ENCODE measurements at places on chromosomes 1 and 21.

DNA sequence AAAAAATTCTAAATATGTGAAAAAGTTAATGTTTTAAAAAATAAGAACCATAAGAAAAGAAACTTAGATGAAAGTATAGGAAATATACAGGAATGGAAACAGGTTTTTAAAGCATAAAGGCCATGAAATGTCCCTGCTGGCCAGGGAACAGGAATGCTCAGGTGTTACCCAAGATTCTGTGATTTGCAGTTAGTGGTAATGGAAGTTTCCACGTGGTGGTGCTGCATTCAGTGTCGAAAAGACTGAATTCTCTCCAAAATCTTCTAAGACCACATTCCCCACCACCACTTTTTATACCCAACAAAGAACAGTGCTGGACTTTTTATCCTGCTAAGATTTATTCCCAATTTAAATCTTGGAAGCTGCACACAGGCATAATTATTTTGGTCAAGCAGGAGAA, 126.2 kb downstream of the PRRX1 start:
- DNase-seq = no peak

DNA sequence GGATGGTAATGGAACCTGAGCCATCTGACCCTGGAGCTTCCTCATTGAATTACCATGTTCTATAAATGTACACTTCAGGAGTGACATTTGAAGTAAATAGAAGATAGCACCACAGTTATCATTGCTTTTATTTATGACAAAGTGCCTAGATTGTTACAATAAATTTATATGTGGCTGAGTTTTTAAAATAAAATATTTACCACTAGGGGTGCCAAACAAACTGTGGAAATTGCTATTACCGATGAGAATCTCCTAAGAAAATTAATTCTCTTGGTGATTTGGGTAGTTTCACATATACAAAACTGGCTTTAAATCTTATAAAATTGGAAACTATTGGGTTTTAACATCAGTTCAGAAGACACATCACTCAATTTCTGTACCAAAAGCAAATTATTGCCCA, 1.4 kb upstream of the TNR start:
- no peak for DNase-seq

GRCh38 chr21:40049031-40049930, 182.0 kb downstream of the PCP4 start:
- no peak for DNase-seq

GRCh38 chr1:118963456-118964430, 24.4 kb downstream of the TBX15 start:
- no peak for DNase-seq

GRCh38 chr1:222370913-222371675, 176.8 kb downstream of the HHIPL2 start:
- no peak for DNase-seq

DNA sequence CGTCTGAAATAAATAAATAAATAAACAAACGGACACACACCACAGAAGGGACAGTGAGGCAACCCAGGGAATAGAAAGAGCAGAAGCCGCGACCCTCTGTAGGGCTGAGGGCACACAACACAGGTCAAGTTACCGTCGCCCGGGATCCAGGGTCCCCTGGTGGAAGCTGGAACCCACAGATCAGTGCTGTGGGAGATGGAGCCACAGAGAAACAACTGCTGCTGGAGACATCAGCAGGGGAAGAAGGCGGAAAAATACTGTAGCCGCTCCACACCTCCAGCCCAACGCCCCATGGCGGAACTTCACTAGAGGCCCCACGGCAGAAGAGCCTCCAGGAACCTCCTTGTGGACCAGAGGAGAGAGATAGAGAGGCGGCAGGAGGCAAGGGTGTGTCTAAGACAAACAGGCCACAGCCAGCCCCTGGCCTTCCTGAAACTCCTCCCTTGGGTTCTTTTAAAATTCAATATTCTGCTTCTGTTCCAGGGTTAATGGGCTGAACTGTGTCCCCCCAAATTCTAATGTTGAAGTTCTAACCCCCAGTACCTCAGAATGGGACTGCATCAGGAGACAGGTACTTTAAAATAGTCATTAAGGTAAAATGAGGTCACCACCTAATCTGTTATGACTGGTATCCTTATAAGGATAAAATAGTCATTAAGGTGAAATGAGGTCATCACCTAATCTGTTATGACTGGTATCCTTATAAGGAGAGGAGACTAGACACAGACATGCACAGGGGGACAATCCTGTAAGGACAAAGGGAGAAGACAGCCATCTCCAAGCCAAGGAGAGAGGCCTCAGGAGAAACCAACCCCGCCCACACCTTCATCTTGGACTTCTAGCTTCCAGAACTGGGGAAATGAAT, 7.7 kb upstream of the HLCS start:
- DNase-seq = no peak

DNA sequence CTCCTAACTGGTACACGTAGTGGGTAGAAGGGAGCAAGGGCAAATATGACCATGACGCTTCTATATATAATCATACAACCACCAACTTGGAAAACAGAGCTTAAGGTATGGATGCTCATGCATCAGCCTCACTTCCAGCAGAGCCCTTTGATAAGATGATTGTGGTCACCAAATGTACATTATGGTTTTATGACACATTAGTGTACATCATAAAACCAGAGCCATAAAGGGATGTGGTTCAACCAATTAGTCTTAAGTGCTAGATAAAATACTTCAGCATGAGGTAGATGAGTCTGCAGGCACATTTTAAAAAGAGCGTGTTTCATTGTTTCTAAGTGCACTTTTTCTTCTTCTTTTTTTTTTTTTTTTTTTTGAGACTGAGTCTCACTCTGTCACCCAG, 43.7 kb downstream of the NIBAN1 start:
- DNase-seq = no peak

DNA sequence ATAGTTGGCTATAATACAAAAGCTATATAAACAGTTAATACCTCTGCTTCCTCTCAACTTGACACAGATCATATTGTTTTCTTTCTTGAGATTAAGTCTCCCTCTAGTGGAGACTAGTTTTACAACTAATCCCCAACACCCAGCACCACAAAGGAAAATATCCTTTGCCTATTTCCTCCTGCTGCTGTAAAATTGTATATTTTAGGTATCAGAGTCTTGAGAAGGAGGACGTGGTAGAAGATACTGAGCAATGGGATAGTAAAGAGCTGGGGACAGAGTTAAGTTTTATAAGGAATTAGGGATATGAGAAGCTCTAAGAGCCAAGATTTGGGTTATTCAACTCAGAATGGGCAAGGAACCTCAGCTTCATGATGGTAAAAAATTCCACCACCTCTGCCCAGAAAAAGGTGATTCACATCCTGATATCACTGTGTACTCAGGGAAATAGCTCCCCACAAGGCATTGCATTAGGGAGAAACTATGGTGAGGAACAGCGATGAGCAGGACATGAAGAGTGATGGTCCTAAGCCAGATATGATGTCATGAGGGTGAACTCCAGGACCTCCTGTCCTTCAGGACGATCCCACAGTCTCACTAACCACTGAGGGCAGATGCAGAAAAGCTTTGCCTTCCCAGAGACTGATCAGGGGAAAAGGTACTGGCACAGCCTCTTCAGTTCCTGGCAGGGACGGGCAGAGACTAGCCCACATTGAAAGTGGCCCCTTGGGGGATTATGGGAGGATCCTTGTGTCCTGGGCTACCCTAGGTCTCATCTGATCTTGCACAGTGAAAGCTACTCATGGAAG, 14.7 kb upstream of the CFAP126 start:
- DNase-seq = peak; percentile 5

DNA sequence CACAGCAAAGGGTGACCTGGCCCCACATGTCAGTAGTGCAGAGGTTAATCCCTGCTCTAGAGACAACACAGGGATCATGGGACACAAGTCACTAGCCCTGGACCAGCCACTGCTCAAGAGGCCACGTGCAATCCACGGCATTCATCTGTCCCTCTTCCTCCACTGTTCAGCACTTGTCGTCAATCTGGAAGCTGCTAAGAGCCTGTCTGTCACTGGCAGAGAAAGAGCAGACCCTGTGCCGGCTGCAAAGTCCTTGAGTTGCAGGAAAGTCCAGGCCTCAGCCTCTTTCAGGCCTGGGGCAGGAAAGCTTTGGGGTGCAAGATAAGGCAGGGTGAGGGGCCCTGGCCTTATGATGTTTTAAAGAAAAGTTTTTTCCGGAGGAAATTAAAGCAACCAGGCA, 16.7 kb downstream of the CELA2B start:
- no peak for DNase-seq

DNA sequence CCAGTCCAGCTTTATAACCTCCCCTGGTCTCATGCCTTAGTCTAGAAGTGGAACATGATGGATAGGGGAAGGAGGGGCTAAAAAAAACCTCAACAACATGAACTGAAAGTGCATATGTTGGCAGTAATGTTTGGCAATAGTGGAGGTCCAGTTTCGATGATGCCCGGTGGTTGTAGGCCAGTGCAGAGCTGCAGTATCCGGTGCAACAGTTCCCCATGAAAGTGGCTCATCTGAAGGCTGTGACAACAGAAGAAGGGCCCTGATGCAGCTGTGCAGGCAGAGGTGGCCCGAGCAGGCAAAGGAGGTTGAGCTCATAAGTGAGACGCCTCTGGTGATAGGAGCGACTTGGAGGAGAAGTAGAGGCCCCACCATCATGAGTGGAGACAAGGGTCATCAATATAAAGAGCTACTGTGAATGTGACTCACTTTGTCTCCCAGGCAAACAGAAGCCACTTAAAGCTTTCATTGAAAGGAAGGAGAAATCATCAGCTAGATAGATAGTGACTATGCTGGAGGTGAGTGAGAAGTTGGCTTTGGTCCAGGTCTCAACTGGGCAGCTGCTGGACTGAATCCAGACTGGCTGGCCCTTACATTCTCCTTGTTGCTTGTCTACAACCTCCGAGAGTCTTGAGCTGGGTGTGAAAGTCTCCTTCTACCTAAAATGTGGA, 10.2 kb upstream of the CREG1 start:
- DNase-seq = peak; percentile 9

DNA sequence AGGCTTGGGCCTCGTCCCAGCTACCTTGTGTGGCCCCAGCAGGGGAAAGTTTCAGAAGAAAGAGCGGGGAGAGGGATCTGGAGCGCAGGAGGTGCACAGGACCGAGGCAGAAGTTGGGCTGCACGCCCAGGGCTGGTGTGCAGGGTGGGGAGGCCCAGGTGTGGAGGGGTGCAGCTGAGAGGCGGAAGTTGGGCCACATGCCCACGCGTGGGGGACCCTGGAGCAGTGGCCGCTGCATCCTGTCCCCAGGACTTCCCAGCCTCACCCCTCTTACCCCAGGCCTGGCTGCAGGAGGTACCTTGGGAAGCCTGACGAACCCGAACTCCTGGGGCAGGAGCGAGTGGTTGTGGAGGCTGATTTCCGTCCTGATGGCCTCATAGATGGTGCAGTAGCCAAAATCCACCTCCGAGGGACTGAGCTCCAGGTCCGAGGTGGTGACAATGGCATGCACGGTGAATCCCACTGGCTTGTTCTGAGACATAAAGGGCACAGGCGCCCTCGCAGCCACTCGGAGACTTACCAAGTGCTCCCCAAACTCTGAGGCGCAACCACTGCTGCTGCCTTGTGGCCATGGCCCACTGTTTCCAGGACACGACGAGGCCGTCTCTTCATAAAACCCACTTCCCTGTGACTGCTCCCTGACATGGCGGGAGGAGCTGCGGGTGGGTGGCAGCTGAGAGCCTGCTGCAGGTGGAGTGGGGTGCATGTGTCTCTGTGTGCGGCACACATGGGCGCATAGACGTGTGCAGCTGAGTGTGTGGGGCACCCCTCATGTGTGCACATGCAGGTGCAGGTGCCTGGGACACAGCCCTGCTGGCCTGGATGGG, 20.4 kb upstream of the TMEM52 start:
- no peak for DNase-seq
